ENCODE measurements at places on chromosomes 13 and 19.

DNA sequence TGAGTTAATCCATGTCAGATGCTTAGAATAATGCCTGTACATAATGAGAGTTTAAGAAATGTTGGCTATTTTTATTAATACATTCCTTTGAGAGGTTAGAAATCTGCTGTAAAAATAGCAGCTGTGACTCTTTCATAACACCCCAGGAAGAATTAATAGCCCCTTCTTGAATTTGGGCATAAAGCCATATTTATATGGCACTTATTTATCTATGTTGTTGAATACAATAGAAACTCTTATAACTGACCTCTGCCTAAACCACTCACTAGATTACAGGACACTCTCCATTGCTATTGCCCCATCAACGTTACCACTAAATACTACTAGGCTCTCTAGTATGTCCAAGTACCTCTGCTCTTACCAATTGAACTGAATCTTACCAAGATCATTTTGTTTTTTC, 16.3 kb downstream of the NEK5 start:
- DNase-seq: no peak

DNA sequence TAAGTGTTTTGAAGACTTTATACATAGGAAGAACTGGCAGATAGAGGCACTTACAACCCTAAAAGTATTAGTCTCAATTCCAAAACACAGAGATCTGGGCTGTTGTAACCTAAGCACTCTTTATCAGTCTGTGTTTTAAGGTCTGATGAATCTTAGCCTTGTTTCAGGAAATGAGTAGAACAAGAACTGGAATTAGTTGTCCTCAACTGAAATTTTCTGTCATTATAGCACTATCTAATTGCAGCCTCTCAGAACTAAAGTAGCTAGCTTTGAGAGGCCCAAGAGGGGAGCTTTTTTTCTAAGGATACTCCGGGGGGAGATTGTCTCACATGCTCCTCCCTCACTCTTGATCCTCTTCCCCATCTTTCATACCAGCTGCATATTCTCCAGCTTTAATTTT, 13.1 kb downstream of the HNRNPM start:
- DNase-seq: no peak

GRCh38 chr13:30240608-30241007, 66.7 kb downstream of the KATNAL1 start:
- no peak for DNase-seq

DNA sequence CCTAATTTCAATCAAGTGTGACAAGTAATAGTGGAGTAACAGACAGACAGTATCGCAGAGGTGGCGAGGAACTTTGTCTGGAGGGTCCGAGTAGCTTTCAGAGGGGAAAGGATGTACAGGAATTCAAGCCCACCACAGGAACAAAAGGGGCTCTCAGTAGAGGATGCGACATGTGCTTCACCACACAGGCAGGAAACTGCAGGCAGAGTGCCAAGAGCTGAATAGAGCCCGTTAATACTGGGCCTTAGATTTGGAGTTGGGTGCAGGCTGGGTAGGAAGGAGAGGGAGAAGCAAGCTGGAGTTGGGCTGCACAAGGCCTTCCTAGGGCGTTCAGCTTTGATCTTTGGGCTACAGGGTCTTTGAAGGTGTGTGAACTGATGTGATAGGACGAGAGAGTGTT, 1.2 kb downstream of the CCDC70 start:
- DNase-seq: no peak

- no peak for DNase-seq
Observed at GRCh38 chr13:103104340-103104739, 38.1 kb upstream of the SLC10A2 start.

- DNase-seq: peak; percentile 58
Observed at GRCh38 chr19:40650749-40651305, 39.6 kb downstream of the NUMBL start.

GRCh38 chr13:41015920-41016319, 3.2 kb downstream of the ELF1 start:
- no peak for DNase-seq

DNA sequence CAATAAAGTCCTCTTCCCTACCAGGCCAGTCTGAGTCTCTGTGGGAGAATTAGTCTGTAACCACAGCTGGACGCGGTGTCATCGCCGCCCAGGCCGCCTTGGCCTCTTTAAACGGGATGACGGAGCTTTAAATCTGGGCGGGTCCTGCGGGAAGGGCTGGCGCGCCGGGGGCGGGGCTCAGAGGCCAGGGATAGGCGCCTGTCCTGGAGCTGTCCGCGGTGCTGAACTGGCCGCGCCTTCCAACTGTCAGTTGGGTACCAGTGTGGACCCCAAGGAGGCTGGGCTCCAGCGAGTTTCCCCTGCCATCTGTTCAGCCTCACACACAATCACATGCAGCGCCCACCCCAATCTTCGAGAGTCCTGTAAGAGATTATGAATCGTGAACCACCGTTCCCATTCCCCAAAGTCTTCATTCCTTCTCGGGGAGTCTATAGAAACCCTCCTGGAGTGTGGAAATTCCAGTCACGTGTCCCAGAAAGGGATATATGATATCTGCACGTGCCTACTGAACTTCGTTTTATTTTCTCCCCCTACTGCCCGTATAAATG, 11.5 kb downstream of the APLP1 start:
- peak; percentile 90 for DNase-seq

DNA sequence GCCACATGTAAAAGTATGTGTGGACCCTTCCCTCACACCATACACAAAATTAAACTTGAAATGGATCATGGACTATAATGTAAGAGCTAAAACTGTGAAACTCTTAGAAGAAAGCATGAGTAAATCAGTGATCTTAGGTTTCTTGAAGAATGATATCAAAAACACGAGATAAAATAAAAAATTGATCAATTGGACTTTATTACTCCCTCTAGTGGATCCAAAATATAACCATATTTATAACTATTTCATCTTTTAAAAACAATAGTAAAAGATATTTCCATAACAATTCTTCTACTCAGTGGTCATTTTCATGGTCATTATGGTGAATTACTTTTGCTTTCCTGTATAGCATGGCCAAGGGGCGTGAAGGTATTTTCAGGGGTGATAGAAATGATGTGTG, 174.6 kb upstream of the LSM14A start:
- DNase-seq: no peak

GRCh38 chr19:48469289-48469881, at the start of gene CYTH2:
Gene CYTH2 (plus strand): TSS chr19:48469369. CDS start chr19:48469508, 139 bp downstream.
- DNase-seq: peak; percentile 93

- no peak for DNase-seq
Observed at GRCh38 chr13:94952787-94953186, 240.4 kb upstream of the SOX21 start.

DNA sequence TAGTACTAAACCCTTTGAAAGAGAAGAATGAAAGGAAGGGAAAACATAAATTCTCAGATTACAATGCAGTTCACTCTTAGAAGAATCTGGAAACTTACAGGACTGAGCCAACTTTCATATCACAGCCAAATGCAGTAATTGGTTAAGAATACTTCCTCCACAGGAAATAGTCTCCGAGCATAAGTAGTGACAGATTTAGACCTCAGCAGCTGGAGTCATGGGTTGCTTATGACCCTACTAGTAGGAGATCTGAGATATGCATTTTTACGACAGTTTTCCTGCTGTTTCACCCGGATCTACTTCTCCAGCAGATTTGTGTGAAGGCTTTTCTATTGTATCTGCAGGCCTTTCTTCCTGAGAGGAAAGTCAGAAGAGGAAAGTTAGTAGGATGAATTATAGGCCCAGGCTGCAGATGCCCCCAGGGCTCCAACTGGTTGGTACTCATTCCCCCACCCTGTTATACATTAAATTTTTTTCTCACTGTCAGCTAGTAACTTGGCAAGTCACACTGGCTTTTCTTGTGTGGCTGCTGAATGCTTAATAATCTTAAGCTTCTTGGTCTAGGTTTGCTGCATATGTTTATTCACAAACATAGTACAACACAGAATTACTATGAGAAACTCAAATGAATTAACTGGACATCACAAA, 1241.5 kb upstream of the MIR17HG start:
- no peak for DNase-seq

DNA sequence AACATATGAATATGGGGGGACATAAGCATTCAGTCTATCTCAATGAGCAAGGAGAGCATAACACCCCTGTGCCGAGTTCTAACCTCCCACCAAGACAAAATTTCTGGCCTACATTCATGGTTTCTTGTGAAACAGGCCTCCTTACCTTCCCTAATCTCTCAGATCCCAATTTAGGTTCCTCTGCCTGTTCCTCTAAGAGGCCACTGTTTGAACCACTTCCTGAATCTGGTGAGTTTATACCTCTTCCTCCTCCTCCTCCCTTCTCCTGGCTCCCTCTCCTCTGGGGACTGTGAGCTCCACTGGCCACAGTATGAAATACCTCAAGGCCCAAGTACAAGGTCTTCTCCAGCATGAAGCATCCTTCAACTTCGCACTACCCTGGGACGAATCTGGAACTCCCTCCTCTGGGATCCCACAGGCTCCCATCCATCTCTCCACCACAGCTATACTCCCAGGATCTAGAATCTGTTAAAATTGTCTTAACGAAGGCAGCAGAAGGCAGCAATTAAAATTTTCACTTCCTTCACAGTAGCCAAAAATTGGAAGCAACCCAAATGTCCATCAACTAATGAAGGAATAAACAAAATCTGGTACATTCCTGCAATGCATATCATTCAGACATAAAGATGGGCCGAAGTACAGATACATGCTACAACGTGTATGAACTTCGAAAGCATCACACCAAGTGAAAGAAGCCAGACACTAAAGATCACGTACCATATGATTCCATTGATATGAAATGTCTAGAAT, 7.8 kb upstream of the SIGLECL1 start:
- no peak for DNase-seq

DNA sequence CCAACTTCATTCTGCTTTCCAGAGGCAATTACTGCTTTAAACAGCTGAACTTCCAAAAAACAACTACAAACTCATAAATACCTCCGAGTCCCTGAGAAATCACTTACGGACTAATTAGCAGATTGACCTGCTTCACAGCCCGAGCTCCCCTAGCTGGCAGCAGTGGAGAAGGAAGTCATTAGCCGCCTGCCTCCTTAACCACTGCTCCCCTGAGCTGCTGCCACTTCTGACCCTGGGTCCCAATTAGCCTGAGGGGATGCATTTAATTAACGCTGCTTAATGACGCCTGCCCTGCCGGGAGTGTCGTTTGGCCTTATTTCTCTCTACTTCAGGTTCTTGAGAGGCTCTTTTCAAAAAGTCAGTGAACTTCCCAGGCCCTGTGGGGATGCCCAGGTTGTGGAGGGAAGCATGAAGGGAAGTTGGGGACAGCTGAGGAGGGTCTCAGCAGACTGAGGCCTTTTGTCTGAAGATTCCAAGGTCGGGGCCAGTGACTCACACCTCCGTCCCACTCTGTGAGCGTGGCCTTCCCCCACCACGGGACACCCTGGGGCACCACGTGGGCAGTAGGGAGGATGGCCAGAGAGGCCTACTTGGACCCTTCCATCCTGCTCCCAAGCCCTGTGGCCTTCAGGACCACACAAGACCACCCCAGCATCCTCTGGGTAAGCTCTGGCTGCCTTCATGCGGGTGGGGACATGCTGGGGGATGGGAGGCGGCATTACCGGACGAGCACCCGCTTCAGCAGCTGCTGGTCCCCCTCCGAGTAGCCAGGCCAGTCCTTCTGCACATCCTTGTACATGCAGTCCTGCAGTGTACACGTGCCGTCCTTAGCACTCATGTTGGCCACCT, 19.8 kb upstream of the ISYNA1 start:
- no peak for DNase-seq

DNA sequence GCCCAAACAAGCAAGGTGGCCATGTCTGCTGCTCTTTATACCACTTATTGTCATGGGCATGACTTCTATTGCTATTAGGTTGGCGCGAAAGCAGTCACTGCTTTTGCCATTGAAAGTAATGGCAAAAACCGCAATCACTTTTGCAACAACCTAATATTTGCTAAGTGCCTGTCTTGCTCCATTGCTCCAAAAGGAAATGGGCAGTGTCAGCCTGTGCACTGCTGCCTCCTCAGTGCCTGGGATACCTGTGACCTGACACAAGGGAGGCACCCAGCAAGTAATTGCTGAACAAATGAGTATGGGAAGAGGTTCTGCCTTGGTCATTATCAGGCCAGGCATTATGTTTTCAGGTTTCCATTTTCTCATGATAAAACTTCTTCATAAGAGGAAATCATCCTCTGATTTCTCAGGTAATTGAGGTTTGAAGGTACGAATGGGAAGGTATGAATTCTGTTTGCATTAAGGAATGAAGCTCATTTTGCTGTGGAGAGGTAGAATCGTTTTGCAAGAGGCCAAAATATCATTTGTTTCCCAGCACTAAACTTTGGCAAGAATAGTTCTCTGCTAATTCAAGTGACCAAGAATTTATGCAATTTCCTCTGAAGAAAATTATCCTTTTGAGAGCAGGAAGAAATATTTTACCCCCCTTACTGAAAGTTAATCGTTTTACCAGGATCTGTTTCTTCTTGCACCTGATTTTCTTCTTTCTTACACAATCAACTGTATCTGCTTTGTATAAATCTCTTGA, 128.4 kb upstream of the SPRY2 start:
- no peak for DNase-seq

GRCh38 chr19:3084943-3085342, 9.2 kb upstream of the GNA11 start:
- no peak for DNase-seq

- DNase-seq: no peak
Observed at GRCh38 chr13:46663206-46664037, 110.5 kb downstream of the LRCH1 start.

- DNase-seq: no peak
Observed at GRCh38 chr19:19305696-19306095, 14.6 kb downstream of the SUGP1 start.

- no peak for DNase-seq
Observed at GRCh38 chr13:47480121-47480520, 521.0 kb downstream of the SUCLA2 start.

DNA sequence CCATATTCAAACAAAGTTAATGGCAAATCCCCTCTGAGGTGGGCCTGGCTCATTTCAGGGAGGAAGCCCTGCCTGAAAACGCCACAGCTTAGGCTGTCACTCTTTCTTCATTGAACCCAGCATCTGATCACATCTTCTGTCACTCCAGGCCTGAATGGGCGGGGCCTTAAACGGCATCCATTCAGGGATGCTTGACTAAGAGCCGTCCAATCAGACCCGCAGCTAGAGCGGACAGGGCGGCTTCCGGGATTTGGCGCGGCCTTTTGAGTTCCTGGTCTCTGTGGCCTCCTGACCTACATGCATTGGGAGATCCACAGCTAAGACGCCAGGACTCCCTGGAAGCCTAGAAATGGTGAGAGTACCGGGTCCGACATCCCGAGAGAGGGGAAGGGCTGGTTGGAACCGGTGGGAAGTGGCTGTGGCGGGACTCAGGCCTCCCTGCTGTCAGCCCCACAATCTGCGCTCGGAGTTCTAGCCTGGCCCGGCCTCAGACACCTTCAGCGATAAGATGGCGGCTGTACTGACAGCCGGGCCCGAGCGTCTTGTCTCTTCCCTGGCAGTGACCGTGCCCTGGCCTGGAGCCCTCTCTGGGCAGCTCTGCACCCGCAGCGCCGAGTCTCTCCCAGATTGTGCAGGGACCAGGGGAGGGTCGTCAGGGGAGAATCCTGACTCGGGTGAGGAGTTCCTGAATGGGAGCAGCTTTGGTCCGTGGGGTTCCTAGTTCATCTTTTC, at the start of gene ZNF723:
TSS of gene ZNF723 (plus strand) at position 261 of the 732 bp plus-strand sequence. CDS start at position 350, 89 bp downstream.
- DNase-seq: no peak
